Psoas muscle (tissue), 8 donors: ENCODE measurements at places on chromosomes 7 and 10. TPM values are rescaled to one million over a fixed set of nuclear protein-coding genes. Genes with fewer than 3 reads are reported as not detected.

The CRHR2 gene
- 0.42 TPM for total RNA-seq

The ANXA8 gene
- total RNA-seq = not detected

The GDF2 gene
- total RNA-seq = not detected

The SORCS1 gene
- 0.36 TPM for total RNA-seq

The ZWINT gene
- total RNA-seq = 0.45 TPM

The TEX36 gene
- total RNA-seq = not detected

The OR2A14 gene
- total RNA-seq = not detected

The EPHB4 gene
- 11.4 TPM for total RNA-seq

The PFKP gene
- 33.4 TPM for total RNA-seq

The MYH16 gene
- total RNA-seq = not detected
